ENCODE measurements at places on chromosomes 12 and 14.

DNA sequence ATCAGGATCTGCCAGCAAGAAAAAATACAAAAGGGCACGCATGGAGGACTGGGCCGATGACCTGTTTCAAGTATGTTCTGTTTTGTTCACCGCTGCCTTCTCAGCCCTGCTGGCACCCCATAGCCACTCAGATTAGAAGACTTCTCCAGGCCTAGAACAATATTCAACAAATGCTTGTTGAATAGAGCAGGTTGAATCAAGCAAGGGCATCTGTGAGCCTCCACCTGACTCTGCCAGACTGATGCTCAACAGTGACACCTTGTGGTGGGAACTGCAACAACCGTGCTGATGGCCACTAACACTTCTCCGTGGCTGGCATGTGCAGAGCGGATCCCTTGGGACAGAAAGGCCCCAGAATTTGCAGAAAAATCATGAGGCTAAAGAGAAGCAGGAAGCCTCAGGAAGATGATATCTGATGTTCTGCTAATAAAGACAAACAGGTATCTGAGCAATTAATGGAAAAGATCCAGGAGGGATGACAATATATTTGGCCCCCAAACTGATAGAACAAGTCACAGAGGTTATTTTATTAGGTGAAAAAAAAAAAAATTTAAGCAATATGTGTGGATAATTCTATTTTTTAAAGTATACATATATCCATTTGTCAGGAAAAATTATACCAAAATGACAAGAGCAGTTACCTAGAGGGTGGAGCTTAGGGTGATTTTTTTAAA is 114.3 kb downstream of the KSR2 start:
- no peak for DNase-seq

DNA sequence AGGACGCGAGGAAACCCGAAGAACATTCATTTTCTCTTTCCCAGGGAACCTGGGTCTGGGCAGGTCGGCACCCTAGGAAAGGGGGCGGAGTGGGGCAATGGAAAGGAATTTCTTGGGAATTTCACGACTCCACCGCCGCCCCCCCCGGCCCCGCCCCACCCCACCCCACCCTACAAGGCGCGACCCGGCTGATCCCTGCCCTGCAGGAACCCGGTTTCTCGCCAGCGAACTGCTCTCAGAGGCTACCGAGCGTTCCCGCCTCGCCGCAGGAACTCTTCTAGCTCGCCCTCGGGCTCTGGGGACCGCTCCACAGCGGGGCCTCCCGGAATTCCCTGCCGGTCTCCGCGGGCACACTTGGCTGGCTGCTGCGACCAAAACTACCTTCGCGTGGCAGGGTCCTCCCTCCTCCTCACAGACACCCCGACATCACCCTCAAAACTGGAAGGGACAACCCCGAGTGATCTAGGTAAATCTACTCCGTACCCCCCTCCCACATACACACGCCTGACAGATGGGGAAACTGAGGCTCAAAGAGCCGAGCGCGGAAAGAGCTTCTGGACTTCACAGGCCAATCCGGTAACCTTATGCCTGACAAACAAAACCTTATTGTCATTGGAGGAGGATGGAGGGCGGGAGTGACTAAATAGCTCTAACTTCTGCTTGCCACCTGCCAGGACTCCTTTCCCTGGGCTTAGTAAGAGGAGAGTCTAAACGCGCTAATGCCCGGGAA is 785 bp upstream of the ACTN1 start:
- DNase-seq, result no peak

DNA sequence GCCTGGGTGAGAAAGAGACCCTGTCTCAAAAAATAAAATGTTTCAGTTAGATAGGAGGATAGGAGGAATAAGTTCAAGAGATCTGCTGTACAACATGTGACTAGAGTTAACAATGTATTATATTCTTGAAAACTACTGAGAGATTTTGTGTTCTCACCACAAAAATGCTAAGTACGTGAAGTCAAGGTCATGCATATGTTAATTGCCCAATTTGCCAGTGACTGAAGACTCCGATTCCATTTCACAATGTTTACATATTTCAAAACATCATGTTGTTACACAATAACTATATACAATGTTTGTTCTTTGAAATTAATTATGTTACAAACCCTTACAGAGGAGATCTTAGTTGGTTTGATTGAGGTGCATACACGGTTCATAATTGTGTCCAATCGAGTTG is 52.1 kb downstream of the SLC15A4 start:
- DNase-seq, result no peak

DNA sequence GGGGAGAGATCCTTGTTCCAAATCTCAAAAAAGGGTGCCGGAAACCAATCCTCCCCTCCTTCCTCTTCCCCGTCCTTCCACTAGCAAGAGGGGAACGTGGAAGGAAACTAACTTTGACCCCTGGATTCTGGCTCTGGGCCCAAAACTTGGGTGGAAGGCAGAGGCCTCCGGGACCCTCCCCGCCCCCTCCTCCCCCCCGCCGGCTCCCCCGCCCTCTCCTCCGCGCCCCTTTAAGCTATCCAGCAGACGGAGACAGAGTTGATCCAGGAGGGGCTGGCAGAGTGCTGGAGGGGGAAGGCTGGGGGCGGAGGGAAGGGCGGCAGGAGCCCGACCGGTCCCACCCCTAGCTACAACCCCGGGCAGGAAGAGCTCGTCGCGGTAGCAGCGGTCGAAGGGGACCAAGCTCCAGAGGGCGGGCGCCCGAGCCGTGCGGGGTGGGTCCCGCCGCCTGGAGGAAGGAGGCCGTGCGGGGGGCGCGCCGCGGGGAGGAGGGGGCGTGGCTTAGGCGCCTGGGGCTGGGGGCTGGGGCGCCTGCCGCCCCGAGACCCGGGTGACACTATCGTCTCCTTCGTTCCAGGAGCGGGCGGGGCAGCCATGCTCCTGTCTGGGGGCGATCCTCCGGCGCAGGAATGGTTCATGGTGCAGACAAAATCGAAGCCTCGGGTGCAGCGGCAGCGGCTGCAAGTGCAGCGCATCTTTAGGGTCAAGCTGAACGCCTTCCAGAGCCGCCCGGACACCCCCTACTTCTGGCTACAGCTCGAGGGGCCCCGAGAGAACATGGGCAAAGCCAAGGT is at the start of gene NYNRIN:
Gene NYNRIN (plus strand): TSS at position 351 of the 794 bp plus-strand sequence. CDS start 244 bp downstream, at position 595.
- no peak for DNase-seq

DNA sequence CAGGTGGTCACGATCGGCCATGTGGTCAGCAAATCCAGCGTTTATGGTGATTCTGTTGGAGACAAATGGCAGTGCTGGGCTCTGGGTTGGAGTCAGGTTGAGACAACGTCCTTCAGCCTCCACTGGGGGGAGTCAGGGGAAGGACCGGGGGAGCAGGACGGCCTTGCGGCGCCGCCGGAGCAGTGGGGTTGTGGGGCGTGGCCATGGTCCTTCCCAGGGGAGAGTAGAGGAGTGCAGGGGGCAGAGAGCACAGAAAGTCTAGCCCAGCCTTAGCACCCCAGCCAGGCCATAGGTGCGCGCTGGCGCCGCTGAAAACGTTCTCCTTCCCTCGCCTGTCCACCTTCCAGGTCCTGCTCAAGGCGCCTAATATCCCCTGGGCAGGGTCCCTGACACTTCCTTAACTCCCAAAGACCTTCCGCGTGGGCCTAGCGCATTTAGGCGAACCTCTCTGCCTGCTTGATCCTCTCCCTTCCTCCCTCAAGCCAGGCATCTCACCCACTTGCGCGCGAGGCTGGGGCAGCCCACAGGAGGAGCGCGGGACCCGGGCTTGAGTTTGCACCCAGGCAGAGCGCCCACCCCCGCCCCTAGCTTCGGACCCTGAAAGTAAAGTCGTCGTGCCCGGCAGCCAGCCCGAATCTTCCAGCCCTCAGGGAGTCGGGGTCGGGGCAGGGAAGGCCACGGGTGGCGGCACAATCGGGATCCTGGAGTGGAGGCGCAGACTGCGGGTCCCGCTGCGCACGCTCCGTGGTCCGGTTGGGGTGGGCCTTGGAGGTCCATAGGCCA is 3.1 kb upstream of the KIF26A start:
- no peak for DNase-seq

DNA sequence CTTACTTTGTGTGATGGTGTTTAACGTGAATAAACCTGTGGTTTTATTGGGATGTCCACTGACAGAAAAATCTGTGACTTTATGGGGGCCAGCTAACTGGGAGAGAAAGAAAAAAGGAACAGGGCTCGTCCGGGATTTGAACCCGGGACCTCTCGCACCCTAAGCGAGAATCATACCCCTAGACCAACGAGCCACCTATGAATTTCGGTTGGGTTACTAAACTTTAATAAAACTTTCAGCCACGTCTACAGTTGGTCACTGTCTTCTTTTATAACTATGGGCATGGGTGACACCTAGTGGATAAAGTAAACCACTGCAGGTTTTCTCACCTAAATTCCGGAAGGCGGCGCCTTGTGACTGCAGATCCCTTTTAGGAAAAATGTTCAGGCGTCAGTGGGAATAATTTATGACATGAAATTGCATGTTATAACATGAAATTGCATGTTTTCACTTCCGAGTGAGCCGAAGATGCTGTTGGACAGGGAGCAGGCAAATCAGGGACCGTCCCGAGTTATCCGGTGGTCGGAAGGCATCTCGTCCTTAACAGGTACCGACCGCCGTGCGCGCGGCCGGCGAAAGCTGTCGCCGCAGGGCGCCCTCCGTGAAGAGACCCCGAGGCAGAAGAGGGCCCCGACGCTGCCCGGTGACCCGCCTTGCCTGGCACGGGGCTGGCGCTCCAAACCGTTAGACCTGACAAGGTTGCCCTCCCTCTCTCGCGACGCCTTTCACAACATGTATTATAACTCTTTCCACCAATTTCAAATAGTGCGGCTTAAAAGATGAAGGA is 18.2 kb upstream of the RNASE12 start:
- DNase-seq, result peak; percentile 65

- DNase-seq, result no peak
Measured at GRCh38 chr12:92703786-92704185, 997 bp downstream of the PLEKHG7 start.

DNA sequence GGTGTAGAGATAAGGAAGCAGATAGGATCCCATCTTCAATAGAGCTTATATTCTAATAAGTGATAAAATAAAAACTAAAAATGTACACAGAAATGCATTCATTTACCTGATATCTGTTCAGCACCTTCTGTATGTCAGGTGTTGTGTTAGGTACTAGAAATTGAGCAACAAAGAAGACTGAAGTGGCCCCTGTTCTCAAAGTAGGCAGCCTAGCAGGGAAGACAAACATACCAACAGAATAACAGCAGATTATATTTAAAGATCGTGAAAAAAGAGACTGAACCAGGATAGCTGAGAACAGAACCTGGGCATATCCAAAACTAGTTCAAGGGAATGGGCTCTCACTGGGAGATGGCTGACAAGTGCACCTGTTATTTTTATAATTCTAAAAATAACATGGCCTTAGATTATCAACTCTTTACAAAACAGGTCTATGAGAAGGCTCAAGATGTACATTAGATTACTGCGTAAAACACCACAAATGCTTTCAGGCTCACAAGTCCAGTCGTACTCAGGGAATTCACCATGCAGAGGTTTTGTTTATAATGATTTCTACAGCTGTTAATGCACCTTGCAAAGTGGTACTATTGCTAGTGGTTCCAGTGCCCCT is 16.4 kb downstream of the ANO6 start:
- DNase-seq, result no peak

GRCh38 chr14:36509069-36509917 is 10.7 kb downstream of the NKX2-1 start:
- DNase-seq, result no peak

DNA sequence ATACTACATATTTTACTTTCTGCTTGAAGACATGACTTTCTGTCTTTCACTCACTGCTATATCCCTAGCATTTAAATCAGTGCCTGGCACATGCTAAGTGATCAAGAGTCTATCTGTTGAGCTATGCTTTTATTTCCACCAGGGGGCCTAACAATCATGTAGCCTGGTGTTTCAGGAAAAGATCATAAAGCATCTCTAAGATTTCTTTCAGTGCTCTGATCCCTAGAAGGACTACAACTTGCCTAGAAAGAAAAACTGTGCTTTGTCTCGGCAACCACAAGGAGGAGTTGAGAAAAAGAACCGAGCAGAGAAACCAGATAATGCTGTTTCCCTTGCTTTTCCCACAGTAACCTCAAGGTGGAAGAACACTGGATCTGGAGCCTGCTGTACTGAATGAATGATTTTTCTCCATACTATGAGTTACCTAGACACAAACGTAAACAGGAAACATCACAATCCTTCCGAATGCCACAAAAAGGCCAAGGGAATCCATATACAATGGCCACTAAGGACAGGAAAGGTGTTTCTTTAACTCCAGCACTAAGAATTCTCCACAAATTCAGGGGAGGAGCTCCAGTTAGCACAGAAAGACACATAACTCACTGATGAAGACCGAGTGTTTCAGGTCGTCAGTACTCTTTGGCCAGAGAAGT is 1.2 kb downstream of the CRY1 start:
- DNase-seq, result peak; percentile 7

DNA sequence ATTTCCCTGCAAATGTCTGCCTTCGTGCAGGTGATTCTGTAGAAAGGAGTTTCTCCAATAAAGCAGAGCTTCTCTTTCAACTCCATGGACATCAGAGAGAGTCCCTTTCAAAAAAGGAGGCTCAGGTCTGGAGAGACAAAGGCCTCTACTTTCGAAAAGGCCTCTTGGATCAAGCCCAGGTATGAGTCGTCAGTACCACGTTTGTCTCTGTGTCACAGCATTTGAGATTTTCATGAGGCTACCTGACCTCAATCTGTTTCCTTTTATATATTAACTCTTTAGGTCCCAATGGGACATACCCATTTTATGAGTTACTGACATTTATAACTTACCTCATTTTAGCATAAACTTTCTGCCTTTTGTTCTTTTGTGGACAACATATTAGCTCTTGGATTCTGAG is 290.8 kb downstream of the RPAP3 start:
- no peak for DNase-seq

DNA sequence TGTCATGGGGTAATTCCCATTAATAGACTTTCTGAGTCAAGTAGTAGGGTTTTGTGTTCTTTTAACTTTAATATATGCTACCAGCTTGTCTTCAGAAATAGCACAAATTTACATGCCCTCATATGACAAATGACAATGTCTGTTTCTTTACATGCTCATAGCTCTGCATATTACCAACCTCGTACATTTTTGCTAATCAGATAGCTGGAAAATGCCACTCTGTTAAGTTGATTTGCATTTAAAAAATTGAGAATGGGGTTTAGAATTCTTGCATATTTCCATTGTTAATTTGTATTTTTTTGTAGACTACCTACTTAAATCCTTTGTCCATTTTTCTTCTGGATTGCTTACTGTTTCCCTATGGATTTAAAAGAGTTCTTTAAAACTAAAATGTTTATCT is 31.2 kb downstream of the SERPINA1 start:
- no peak for DNase-seq

GRCh38 chr14:37114002-37114401 is 58.4 kb downstream of the SLC25A21 start:
- no peak for DNase-seq

GRCh38 chr14:62209287-62209899 is 447.2 kb downstream of the SNAPC1 start:
- no peak for DNase-seq

GRCh38 chr14:98704441-98704840 is 567.6 kb downstream of the BCL11B start:
- peak; percentile 47 for DNase-seq

All from CD4-positive, alpha-beta T cell treated with Interferon gamma for 1 hour (primary cell).